ENCODE measurements at places on chromosomes 12 and 14.

DNA sequence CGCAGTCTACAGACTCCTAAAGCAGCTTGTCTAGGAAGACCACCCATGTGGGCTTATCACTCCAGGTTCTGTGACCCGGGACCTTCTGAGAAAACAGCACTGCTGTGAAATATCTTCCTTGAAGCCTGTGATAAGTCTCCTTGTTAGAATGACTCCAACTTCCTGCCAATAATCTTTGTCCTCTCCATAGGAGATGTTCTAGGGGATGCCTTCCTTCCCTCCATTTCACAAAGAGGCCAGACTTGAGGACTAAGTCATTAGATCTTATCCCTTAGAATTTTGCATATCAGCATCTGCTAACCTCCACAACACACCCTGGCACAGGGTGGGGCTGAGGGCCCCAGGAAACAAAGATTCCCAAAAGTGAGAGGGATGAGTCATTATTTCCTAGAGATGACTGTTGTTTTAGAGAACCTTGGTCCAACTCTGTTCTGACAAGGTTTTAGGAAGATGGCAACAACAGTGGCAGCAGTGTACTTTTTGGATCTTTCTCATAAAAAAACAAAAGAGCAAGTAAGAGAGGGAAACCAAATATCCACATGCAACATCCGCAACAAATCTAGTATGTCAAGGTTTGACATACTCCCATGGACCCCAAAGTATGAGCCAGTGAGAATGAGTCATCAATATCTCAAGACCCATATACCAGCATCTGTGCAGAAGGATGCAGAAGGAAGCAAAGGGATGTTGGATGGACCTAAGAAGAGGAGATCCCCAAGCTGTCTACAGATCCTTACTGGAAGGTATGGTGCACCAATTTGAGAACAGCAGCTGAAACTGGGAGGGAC lies 6.0 kb downstream of the LTB4R start:
- no peak for DNase-seq

GRCh38 chr14:34872822-34873588 lies 2.2 kb downstream of the BAZ1A start:
- no peak for DNase-seq

- no peak for DNase-seq
These were observed 34.4 kb downstream of the PROX2 start for GRCh38 chr14:74841230-74842207.

DNA sequence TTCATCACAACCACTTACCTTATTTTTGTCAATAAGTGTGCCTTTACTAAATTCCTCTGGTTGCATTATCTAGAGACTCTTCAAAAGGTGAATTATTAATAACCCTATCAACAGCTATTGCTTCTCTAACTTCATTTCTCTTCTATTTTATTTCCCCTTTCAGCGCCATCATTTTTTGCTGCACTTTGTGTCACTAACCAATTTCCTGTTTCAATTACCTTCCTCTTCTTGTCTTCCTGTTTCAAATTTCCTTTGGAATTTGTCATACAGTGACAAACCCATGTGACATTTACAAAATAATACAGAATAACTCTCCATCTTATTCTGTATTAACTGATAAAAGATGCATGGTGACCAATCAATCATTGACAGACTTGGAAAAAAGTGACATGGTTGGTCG lies 12.2 kb upstream of the CLEC2A start:
- no peak for DNase-seq

DNA sequence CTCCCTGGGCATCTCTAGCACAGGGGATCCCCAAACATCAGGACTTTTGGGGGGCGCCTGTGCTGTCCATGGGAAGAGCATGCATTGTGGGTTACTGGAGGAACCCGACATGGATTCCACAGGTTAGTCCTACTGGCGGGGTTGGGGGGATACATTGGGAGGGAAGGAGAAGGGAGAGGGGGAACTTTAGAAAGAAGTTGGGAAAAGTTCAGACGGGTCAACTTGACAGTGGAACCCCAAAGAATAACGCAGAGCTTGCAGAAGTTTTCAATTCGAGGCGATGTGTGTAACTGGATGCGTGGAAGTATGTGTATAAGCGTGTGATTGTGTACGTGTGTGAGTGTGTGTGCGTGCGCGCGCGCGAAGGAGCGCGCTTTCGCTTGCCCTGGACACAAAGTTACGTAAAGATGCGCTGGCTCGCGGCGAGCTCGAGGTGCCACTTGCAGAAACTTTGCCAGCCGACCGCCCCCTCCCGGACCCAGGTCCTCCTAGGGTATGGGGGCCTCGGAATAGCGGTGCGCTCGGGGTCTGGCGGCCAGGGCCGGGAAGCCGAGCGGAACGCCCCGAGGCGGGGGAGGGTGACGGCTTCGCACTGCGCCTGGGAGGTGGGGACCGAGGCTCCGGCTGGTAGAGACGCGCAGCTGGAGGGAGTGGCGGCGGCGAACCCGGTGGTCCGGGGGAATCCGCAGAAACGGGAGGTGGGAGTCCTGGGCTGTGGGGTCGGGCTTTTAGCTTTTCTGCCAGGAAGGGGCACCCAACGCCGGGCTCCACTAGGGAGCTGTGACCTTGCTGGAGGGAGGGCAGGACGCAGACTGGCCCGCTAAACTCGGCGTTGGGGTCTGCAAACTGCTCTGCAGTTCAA lies 669 bp downstream of the RFX4 start:
- no peak for DNase-seq

- DNase-seq: no peak
These were observed 151.8 kb upstream of the NTF3 start for GRCh38 chr12:5280086-5280485.

DNA sequence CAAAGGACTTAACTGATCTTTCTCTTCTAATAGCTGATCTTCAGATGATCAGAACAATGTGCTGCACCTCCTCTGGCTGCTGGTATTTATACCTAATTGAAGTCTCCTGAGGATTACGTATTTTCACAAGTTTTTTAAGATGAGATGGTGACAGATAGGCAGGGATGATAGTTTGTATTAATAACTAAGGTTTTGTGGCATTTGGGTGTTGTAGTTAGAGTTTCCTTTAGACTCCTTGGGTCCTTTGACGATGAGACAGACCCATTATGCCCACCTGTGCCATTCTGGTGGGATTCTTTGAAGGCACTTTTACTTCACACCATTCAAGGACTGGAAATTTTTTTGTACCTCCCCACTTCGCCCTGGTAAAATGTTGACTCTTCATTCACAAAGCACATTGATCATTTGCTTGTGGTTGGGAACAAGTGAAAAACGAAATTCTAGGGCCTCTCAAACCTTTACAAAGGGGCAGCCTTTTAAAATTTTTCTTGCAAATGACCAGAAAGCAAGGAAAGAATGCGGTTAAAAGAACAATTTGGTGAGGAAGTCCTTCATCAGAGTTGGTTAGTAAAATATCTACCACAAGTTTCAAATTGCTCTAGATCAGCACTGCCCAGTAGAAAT lies at the start of gene IFNG:
Gene IFNG, minus strand, starts transcription at position 60 of the 624 bp plus-strand sequence. CDS start 125 bp downstream, outside the sequence.
- no peak for DNase-seq

- DNase-seq: no peak
These were observed 41.5 kb upstream of the DAAM1 start for GRCh38 chr14:59147007-59147406.

DNA sequence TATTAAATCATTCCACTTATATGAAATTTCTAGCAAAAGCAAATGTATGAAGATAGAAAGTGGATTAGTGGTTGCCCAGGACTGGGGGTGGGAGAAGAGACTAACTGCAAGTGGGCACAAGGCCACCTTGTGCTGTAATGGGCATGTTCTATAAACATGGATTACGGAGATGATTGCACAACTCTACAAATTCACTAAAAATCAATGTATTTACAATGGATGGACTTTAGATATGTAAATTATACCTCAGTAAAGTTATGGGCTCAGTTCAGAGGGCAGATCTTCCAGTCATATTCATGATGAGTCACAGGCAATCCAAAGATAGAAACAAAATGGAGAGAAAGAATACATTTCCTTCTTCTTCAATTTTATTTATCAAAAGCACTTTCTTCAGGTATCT lies 173.9 kb downstream of the NDUFA12 start:
- DNase-seq: no peak

DNA sequence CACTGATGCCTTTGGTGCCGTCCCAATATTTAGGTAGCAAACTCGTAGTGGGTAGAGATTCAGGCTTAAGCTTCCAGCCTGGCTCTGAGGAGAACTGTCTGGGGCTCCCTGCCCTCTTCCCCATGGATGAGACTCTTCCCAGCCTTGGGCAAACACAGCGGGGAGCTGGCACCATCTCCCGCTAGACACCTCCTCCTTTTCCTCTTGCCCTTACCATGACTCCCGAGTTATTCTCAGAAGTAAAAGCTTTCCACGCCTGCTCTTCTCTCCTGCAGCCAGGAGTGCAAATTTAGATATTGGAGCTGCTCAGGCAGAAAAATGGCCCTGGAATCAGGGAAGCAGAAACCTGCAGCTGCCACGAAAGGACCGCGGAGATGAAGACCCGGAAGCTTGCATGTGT lies 45.6 kb upstream of the RBM19 start:
- DNase-seq: no peak

DNA sequence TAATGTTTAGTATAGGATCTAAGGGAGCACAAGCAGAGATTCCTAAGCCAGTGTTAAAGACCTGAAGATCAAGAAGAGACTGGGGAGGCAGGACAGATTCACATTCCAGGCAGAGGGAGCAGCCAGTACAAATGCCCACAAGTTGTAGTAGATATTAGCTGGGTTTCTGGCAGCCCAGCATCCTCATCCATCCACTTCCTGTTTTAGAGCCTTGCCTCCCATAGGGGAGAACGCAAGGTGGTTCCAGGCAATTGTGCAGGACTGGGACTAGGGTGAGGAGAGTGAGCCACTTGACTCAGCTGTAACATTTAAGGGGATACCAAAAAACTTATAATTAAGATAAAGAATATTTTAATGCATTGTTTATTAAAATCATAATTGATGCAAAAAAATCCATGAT lies 71.3 kb upstream of the PSMA6 start:
- DNase-seq: no peak

- DNase-seq: no peak
These were observed 54.8 kb downstream of the TUNAR start for GRCh38 chr14:95931384-95931783.

DNA sequence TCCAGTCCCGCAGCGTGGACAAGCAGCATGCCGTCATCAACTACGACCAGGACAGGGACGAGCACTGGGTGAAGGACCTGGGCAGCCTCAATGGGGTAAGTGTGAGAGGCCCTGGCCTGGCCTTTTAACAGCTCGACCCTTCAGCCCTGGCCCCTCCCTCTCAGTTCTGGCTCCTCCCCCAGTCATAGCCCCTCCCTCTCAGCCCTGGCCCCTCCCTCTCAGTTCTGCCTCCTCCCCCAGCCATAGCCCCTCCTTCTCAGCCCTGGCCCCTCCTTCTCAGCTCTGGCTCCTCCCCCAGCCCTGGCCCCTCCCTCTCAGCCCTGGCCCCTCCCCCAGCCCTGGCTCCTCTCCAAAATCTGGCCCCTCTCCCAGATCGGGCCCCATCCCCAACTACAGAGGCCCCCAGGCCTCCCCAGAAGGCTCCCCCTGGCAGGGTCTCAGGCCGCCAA lies 11.2 kb downstream of the CEP170B start:
- DNase-seq: no peak

DNA sequence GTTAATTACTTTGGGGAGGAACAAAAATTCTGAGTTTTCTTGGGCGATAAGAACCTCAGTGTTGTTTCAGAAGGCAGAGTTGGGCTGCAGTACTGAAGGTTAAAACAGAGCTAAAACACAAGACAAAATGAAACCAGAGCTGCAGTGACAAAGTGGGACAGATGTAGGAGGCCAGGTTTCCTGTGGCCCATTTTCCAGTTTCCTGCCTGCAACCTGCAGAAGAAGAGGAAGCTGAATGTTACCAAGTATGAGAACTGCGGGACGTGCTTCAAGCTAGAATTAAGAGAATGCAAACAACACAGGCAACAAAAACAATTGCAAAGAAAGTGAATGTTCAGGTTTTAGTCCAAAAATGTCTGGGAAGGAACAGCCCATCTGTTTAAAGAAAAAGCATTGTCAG lies 17.8 kb downstream of the ELK3 start:
- no peak for DNase-seq

DNA sequence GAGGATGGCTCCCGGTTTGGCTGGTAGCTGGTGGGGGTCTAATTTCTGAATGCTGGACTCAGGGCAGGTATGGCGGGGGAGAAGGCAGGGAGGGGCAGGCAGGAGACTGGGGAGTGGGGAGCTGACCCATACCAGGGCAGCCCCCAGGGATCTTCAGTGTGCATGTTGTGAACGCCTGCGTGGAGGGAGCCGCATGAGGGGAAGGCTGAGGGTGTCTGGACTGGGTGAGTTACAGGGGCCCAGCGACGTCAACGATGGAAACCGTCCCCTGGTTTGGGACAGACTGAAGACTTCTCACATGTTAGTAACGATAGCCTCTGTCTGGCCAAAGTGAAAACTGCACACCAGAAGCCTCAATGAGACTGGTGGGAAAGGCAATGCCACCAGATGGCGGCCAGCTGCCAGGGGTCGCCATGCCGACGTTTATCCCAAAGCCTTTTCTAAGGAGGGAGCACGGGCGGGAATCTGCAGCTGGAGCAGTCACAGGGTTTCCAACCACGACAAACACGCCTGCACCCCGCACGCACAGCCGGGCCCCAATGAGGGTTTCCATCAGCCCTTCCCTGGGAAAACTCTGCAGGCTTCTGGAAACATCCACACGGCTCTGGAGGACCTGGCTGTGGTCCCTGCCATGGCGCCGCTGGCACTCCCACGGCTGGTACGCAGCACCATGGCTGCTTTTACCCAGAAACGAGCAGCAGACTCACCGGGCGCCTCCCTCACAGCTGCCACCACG lies 14.0 kb downstream of the PGAM5 start:
- no peak for DNase-seq

DNA sequence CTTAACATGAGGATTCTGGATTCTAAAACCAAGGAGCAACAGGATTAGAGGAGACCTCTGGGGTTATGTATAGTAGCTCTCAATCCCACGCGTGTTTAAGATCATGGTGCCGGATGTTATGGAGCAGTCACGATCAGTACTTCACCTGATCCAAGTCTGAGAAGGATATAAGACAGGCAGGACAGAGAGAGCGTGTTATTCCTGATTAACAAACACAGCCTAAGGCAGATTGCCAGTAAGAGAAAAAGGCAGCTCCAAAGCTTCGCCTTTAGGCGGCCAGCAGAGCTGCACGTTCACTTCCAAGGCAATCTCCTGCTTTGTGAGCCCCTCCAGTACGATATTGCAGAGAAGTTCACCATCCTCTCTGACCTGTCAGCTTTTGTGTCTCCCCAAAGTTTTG lies 5.5 kb downstream of the SETD3 start:
- no peak for DNase-seq

GRCh38 chr12:76183459-76184186 lies 99.1 kb upstream of the NAP1L1 start:
- peak; percentile 99 for DNase-seq

All from HS-27A (cell line).